ENCODE measurements at places on chromosomes 5 and 9.
A peak's percentile ranks its signal among the peaks of the same experiment; 100 is the strongest.

DNA sequence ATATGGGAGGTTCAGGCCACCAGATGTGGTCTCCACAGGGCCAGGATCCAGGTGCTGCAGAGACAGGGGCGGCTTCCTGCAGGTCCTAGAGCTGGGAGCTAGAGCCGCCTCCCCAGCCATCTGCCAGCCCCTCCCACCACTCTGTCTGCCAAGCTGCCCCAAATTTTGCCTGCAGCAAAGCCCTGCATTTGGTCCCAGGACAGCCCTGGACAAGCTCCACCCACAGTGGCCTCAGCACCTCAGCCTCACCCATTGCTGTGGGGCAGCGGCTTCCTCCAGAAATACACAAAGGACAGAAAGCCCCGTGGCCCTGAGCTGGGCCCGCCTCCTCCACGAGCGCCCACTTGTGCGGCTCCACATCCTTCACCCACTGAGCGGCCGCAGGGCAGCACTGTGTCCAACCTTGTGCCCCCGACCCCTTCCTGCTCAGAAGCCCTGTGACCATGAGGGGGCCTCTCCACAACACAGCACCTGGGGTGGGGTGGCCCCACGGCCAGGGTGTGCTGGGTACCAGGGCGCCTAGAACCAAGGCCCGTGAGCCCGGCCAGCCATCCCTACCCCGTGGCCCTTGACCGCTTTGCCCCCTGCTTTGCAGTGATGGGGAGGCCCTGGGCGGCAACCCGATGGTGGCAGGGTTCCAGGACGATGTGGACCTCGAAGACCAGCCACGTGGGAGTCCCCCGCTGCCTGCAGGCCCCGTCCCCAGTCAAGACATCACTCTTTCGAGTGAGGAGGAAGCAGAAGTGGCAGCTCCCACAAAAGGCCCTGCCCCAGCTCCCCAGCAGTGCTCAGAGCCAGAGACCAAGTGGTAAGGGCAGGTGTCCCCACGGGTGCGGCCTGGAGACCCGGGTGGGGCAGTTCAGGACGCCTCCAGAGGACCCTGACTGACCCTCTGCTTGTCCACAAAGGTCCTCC is 3.7 kb upstream of the AJM1 start:
- no peak for DNase-seq

DNA sequence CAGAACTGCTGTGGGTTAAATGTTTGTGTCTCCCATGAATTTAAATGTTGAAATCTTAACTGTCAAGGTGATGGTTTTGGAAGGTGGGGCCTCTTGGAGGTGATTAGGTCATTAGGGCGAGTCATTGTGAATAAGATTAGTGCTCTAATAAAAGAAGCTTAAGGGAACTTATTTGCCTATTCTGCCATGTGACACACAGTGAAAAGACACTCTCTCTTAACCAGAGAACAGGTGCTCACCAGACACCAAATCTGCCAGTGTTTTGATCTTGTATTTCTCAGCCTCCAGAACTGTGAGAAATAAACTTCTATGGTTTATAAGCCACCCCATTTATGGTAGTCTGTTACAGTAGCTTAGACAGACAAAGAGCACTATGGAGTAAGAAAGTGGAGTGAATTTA is 117.9 kb upstream of the SV2C start:
- no peak for DNase-seq

DNA sequence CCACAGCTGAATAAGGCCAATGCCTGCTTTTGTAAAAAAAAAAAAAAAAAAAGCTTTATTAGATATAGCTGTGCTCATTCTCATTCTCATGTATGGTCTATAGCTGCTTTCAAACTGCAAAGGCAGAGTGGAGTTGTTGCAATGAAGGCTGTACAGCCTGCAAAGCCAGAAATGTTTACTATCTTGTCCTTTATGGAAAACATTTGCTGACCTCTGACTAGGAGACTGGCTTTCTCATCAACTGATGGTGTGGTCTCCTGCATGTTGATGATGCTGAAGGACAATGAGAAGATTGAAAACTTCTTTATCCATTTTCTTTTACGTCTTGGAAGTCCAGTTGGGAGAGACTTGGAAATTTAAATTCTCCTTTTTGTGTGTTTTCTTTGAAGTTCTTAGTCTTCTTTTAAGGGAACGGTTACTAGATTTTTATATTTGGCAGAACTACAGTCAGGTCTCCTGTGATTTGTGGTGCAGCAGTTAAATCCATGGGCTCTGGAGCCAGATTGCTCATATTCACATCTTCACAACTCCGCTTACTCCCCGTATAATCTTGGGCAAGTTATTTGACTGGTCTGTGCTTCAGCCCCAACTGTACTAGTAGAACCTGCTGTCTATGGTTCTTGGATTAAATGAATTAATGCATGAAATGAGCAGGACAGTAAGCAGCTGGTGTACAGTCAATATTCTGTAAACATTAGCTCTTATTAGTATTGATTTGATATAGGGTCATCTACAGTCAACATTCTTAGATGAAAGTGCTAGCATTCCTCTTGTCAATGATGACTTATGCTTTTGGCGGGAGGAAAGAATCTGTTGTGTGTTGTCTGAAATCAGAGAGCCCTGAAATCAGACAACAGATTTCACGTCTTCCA is 39.7 kb upstream of the BASP1 start:
- DNase-seq: no peak

DNA sequence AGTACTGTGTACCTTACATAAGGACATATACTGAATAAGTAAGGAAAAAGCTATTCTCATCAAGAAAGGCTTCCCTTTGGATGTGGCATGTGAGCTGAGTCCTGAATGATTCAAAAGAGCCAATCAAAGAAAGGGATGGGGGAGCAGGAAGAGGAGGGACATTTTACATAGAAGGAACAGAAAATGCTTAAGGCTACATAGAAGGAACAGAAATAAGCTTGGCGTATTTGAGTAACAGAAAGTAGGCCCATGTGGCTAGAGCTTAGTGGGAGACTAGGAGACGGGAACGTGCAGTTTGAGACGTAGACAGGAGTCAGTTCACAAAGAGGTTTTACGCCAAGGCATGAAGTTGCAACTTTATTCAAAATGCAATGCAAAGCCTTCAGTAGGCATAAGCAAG is 126.3 kb downstream of the CEMIP2 start:
- DNase-seq: no peak

DNA sequence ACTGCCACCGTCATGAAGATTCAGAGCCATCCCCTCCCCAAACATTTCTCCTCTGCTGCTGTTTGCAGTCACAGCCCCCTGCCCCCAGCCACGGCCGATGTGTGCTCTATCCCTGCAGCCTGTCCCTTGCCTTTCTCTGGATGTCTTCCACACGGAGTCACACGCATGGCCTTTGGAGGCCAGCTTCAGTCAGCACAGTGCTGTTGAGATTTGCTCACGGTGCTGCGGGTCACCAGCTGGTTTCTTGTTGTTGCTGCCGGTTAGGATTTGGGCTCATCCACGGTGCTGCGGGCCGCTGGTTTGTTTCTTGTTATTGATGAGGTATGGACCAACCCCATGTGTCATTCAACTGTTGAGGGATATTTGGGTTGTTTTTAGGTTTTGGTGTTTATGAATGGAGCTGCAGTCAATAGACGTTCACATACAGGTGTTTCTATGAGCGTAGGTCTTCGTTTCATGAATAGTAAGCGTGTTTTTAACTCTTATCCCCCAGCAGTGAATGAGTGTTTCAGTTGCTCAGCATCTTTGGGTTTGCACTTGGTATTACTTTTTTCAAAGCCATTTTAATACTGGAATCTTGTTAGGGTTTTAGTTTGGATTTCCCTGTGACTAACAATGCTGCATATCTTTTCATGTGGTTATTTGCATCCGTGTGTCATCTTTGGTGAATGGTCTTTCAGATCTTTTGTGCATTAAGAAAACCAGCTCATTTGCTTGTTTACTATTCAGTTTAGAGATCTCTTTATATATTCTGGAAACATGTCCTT is 57.6 kb downstream of the AHRR start:
- no peak for DNase-seq

DNA sequence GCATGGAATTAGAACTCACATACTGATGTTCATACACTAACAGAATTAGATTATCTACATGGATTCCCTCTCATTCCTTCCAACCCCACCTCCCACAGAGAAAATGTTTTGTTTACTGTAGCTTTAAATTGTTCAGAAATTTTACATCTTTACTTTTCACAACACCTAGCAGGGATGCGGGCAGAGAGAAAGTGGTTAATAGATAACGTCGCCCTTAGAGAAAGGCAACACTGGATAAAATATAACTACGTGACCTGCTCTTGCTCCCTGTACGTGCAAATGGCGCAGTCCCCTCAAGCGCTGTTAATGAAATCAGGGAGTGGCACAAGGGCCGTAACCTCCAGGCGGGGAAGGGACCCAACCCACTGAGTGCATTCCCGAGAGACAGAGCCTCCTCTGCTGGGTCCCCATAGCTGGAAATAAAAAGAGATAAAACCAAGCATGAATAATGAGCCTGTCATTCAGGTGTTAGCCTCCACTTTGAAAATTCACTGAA is 125.3 kb upstream of the DAPK1 start:
- DNase-seq: no peak

- DNase-seq: no peak
Measured at GRCh38 chr9:134205672-134206310, 41.4 kb upstream of the RNU6ATAC start.

GRCh38 chr5:160133071-160133917 is 14.0 kb upstream of the PWWP2A start:
- DNase-seq: no peak

DNA sequence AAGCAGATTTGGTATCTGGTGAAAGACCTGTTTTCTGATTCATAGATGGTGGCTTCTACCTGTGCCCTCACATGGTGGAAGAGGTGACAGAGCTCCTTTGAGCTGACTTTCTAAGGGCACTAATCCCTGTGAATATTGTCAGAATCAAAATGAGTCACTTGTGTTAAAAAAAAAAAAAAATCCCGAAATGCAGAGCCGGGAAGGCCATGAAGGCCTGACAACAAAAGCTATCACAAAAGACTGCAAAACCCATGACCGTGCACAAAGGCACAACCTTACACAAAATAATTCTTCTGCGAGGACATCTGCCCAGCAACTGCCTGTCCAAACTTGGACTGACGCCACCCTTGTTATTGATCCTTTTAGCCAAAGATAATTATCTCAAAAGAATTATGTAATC is 19.6 kb upstream of the UBTD2 start:
- no peak for DNase-seq

- DNase-seq: no peak
Measured at GRCh38 chr5:114782177-114782576, 387.5 kb downstream of the TRIM36 start.

DNA sequence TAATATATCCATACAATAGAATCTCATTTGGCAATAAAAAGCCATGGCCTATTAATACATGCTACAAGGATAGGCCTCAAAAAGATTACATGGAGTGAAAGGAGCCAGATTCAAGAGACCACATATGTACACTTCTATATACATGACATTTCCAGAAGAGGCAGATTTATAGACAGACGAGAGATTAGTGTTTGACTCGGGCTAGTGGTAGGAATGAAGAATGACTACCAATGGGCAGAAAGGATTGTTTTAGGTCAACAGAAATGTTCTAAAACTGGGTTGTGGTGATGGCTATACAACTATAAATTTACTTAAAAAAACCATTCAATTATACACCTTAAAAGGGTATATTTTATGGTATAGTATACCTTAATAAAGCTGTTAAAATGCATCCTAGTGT is 41.9 kb downstream of the SETX start:
- DNase-seq: no peak

GRCh38 chr9:14322211-14323082 is 8.5 kb upstream of the NFIB start:
- peak; percentile 82 for DNase-seq

DNA sequence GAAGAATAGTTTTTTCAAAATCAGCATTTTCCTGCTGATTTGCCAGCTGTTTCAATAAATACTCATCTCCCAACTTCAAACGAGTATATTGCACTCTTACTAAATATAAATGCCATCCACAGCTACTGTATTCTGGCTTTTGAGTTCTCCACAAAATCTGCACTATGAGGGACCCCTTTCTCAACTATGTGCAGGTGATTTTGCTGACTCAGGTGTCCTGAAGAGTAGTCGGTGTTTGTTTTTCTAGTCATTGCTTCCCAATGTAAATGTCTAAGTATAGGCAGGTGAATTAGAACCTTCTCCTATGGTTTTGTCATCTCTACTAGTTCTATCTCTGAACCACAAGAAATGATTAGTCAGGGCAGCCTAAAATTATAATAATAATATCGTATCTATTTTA is 616.8 kb upstream of the MEF2C start:
- DNase-seq: no peak

GRCh38 chr5:142904416-142904815 is 134.2 kb downstream of the ARHGAP26 start:
- no peak for DNase-seq

DNA sequence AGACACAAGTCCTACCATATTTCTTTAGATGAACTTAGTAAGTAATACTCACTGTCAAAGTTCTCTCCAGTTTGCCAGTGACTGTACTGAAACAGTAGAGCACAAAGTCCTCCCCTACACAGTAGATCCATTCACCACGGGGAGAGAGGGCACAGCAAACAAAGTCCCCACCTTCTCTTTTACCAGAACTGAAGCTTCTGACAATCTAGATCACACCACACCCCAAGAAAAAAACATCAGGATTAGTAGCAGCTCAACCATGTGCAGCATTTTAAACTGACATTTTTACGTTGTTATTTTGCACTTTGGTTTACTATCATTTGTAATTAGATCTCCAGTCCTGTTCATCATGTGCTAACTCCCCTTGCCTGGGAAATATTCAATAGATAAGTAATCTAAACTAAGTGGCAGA is 23.0 kb downstream of the DNAJA1 start:
- DNase-seq: no peak

DNA sequence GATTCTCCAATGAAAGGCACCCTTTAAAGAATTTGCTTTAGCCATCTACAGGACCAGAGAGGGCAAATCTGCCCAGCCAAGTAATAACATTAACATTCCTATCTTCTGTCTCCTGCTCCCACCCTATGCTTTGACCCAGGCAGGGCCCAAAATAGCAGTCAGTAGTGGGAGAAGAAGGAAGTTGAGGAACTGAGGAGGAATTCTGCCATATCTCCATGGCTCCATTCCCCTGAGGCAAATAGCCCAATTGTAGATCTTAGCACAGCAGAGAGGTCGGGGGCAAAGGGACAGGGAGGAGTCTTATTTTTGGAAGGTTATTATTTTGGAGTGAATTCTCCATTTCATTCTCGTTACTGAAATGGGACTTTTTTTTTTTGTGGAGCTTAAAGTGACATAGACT is 111.1 kb upstream of the IFNK start:
- no peak for DNase-seq

Data from left renal cortex interstitium (tissue), 4 donors.